ENCODE measurements at places on chromosomes 3 and 15. TPM values are rescaled to one million over a fixed set of nuclear protein-coding genes. Genes with fewer than 3 reads are reported as not detected.

Gene BCL2A1
- total RNA-seq = 8.4 TPM

Gene SCN11A
- not detected for total RNA-seq

Gene AQP9
- not detected for total RNA-seq

Gene RHO
- total RNA-seq = not detected

Gene BNC1
- 8.5 TPM for total RNA-seq

Gene NANOGP8
- not detected for total RNA-seq

DNA sequence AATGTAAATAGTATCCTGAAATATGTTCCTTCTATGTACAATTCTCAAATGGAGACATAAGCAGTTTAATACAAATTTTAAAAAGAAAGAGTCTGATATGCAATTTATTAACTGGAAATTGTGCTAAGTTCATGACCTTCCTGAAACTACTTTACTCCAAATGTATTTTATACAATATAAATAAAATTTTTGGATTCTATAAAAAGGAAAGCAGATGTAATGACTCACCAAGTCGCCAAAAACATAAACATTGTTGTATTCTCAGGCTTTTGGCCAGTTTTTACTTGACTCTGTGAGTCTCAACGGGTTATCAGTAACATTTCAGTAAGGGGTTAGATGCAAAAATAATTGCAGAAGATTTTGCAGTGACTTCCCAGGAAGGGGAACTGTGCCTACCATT lies 948.2 kb downstream of the EPHA3 start:
- no peak for DNase-seq

GRCh38 chr3:103889675-103890074 lies 1454.9 kb downstream of the ZPLD1 start:
- DNase-seq = no peak

DNA sequence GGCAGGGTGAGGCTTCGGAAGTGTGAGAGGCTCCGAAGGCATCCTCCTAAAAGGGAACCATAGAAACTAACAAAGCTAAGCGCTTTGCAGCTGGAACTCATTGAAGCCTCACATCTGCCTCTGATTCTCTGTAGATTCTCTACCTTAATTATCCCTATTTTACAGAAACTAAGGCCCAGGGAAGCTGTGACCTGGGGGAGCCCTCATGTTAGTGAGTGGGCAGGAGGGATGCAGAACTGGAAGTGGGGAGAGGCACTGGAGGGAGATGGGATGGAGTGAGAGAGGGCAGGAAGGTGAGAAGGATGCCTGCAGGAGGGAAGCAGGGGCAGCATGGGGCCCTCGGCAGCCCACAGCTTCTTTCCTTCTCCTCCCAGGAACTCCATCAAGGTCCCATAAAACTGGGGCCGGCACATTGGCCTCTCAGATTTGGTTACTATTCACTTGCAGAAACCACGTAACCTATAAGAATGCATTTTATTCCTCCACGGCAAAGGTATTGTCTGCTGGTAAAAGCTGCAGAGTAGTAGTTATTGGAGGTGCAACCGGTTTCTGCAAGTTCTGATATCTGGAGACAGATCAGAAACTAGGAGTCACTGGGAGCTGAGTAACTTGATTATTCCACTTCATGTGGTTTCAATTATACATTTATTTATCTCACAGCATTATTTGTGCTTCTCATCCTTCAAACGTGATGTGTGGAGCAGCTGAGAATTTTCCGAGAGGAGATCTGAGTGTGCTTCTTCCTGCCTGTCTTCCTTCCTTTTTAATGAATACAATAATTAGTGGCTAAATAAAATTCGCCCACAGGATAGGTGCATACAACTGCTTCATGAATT lies 24.0 kb upstream of the CHCHD6 start:
- no peak for DNase-seq

- DNase-seq = no peak
Observed at GRCh38 chr3:184993394-184993793, 159.5 kb downstream of the C3orf70 start.
